ENCODE measurements at places on chromosomes 11 and 22.

DNA sequence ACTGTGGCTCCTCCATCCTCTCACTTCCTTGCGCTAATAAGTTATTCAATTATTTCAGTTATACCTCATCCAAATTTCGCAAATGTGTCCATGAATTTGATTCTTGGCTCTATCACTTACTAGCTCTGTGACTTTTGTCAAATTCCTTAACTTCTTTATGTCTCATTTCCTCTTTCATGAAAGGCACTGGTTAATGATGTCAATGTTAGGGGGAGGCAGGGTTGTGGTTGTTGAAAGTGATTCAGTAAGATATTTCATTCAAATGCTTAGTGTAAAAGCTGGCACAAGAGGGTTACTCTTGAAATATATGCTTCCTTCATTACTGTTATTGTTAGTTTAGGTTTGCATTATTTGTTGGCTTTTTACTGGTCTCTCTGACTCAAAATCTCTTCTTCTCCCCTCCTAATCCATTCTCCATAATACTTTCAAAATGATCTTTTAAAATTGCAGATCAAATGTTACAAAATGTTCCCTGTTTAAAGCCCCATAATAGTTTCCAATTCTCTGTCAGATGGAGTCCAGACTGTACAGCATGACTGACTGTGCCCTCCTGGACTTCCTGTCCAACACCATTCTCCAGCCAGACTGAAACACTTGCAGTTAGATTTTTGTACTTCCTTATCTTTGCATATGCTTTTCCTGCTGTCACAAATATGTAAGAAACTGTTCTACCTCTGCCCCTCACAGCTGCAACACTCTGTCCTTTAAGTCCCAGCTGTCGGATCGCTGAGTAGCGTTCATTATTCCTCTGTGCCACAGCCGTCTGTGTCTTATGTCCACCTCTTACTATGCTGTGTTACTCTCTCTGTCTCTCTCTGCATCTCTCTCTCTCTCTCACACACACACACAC lies 510.6 kb upstream of the RAG2 start:
- no peak for DNase-seq

GRCh38 chr22:19478901-19479354 lies at the start of gene UFD1:
TSS of gene UFD1 (minus strand) at chr22:19479193. CDS start at chr22:19479085, 108 bp downstream.
- DNase-seq = peak; percentile 57

DNA sequence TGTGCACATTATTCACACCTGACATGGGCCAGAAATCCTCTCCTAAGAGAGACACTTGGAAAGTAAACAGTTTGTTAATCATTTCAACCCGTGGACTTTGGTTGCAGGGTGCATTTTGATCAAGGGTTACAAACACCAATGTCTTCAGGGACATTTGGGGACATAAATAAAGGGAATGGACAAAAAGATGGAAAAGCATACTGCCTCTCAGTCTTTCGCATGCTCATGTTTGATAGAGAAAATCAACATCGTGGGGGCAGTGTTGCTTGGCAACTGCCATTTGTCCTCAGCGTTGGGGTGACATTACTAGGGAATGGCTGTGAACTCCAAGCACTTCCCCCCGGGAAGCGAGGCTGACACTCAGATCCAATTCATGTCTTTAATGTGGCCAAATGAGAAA lies 114.7 kb upstream of the OR4B1 start:
- no peak for DNase-seq

DNA sequence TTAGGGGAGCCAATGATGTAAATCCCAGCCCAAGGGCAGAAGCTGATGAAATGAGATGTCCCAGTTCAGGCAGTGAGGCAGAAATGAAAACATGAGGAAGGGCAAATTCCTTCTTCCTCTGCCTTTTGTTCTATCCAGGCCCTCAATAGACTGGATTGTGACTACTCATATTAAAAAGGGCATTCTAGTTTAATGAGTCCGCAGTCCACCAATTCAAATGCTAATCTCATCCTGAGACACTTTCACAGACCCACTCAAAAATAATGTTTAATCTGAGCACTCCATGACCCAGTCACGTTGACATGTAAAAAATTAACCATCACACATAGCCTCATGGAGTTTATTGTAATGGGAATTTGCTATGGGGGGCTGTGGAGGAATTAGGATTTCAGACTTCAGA lies 717.9 kb downstream of the OPCML start:
- DNase-seq = no peak

- no peak for DNase-seq
These were observed 15.8 kb downstream of the KBTBD3 start for GRCh38 chr11:106061249-106061784.

GRCh38 chr11:111403051-111403726 lies 24.1 kb upstream of the POU2AF1 start:
- DNase-seq = no peak

GRCh38 chr11:34536056-34536455 lies 22.5 kb upstream of the ELF5 start:
- DNase-seq = no peak

GRCh38 chr11:46391578-46392420 lies at the start of gene CHRM4:
TSS of gene CHRM4 (minus strand) at chr11:46391776. CDS start at chr11:46386557, 5,219 bp downstream.
- DNase-seq = no peak

- DNase-seq = no peak
These were observed 465 bp downstream of the MAPK1 start for GRCh38 chr22:21866833-21867527.

DNA sequence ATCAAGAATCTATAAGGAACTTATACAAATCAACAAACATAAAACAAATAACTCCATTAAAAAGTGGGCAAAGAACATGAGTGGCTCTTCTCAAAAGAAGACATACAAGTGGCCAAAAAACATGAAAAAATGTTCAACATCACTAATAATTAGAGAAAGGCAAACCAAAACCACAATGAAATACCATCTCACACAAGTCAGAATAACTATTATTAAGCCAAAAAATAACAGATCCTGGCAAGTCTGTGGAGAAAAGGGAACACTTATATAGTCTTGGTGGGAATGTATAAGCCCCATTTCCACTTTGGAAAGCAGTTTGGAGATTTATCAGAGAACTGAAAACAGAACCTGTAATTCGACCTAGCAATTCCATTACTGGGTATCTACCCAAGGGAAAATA lies 921.0 kb downstream of the KCNA4 start:
- DNase-seq = no peak
